Trophoblast cell (in vitro differentiated cells and primary cell): ENCODE measurements at places on chromosomes 12 and 14.

- no peaks in the 10 kb centered on the region for H3K27me3 ChIP-seq
- no peaks in the 10 kb centered on the region for H3K4me1 ChIP-seq
- peaks cover 3% of the 10 kb centered on the region for H3K36me3 ChIP-seq
- no peak overlapping the region for H3K27ac ChIP-seq
- H3K4me3 ChIP-seq: no peak overlapping the region
Observed at GRCh38 chr14:52885230-52885629, 65.6 kb downstream of the FERMT2 start.

DNA sequence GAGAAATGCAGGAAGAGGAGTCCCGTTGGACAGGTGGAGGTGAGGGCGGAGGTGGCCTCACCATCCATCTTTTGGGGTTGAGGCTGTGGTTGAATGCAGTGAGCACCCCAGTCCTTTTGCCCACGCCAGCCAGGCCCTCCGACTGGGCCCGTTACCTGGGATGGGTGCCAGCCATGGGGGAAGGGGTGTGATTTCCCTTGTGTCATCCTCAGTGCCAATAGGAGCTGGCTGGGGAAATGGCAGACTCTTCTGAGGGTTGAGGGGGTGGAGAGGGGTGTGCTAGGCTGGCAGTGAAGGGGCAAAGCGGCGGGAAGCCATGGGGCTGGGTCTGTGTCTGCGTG, 9.6 kb downstream of the KCNH3 start:
- peaks cover 3% of the 10 kb centered on the region for H3K4me1 ChIP-seq
- H3K27me3 ChIP-seq: peaks cover 27% of the 10 kb centered on the region
- H3K36me3 ChIP-seq: no peaks in the 10 kb centered on the region
- H3K27ac ChIP-seq: no peak overlapping the region
- no peak overlapping the region for H3K4me3 ChIP-seq

DNA sequence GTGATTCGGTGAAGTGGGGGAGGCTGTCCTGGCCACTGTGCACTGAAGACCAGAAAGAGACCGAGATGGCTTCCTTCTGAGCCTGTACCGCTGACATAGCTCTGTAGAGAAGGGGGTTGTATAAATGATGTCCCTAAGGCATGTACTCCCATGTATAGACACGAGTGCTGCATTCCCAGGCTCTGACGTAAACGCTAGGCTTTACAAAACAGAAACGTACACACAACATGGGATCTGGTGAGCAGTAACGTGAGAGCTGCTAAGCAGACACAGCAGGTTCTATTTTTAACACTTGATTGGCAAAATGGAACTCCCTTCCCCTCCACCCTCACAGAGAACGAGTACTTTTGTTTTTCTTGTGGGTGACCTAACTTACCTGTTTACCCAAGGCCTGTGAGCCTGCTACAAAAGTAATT, 35.9 kb downstream of the ACADS start:
- no peaks in the 10 kb centered on the region for H3K27me3 ChIP-seq
- peaks cover 30% of the 10 kb centered on the region for H3K4me1 ChIP-seq
- peaks cover 19% of the 10 kb centered on the region for H3K36me3 ChIP-seq

DNA sequence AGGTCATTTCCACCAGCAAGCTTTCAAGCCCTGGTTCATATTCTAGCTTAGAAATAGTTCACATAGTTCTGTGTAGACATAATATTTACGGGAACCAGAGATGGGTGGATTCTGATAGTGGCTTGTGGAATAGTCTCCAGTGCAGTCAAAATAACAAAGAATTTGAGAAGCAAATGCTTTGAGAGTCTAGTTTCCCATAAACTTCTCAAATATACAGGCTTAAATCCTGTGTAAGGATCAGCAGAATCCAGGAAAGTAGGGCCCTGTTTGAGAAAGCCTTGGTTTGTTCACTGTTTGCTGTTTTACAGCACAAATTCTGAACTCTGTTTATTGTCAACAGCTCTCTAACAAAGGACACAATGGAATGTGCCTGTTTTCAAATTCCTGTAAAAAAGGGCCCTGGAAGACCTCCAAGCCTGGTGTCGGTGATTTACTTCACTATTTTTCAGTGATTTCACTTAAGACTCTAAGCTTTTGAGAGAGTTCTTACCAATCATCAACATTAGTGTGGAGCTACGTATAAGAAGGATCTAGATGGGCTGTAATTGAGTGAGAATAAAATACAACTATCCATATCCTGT, 11.4 kb upstream of the FOS start:
- H3K27ac ChIP-seq: peak overlapping the region; percentile 92
- no peaks in the 10 kb centered on the region for H3K27me3 ChIP-seq
- H3K4me1 ChIP-seq: peaks cover 27% of the 10 kb centered on the region
- peak; percentile 88 for DNase-seq
- no peak overlapping the region for H3K4me3 ChIP-seq

DNA sequence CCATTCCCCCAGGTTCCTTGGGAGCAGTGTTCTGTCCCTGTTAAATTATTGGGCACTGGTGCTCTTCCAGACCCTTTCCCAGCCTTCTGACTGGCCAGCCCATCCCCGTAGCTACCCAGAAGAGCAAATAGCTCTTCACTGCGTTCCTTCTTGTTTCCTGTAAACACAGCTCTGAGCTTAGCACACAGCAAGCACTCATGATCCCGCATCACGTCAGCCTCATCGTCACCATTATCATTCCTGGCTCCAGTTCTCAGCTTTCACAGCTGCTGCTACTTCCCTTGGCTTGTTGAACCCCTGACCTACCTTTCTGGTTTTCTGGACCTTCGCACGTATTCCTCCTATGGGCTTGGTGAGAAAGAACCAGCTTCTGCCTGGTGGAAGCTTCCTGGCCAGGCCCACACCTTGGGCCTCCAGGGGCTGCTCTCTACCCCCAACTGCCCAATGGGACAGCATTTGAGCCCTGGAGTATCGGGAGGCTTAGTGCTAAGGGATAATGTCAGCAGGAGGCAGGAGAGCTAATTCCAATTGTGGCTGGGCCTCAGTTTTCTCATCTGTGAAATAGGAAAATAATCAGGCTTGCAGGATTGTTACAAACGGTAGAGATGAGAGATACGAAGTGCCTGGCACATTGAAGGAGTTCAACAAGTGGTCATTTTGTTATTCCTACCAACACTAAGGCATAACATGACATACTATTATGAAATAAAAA, 22.6 kb upstream of the PAPOLA start:
- H3K4me1 ChIP-seq: peaks cover 2% of the 10 kb centered on the region
- H3K4me3 ChIP-seq: no peak overlapping the region
- peak overlapping the region; percentile 45 for H3K27ac ChIP-seq
- peak; percentile 92 for DNase-seq

- DNase-seq: no peak
- H3K4me3 ChIP-seq: no peak overlapping the region
- H3K4me1 ChIP-seq: peaks cover 26% of the 10 kb centered on the region
Observed at GRCh38 chr14:103526247-103526913, 2.6 kb upstream of the TRMT61A start.

GRCh38 chr14:21426692-21427091, 29.2 kb downstream of the CHD8 start:
- no peak overlapping the region for H3K27ac ChIP-seq
- no peaks in the 10 kb centered on the region for H3K27me3 ChIP-seq
- no peak for DNase-seq
- H3K36me3 ChIP-seq: peaks cover 52% of the 10 kb centered on the region

- H3K36me3 ChIP-seq: no peaks in the 10 kb centered on the region
- H3K27me3 ChIP-seq: no peaks in the 10 kb centered on the region
- no peak overlapping the region for H3K4me3 ChIP-seq
Observed at GRCh38 chr12:106417926-106418910, 60.7 kb downstream of the POLR3B start.

DNA sequence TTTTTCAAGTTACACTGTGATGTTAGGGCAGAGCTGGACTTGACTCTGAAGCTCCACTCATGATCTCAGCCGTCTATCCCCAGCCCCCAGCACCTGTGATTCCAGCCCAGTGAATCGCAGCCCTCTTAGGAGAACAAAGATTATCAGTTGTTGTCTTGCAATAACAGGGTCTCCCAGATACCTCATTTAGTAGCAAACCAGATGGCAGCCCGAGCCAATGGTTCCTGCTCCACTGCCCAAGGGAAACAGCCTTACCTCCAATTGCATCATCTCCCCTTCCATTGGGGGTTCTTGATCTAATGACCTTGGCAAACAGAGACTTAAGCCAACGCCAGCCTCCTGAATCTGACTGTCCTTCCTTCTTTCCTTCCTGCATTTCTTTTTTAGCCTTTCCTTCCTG, 371.2 kb downstream of the BCL11B start:
- no peak overlapping the region for H3K27ac ChIP-seq
- no peak for DNase-seq
- no peak overlapping the region for H3K4me3 ChIP-seq
- H3K4me1 ChIP-seq: peaks cover 24% of the 10 kb centered on the region
- no peaks in the 10 kb centered on the region for H3K27me3 ChIP-seq

GRCh38 chr12:95940514-95940913, 1.9 kb downstream of the CCDC38 start:
- no peak for DNase-seq
- H3K27me3 ChIP-seq: peaks cover 4% of the 10 kb centered on the region

- DNase-seq: no peak
- H3K27ac ChIP-seq: no peak overlapping the region
- no peaks in the 10 kb centered on the region for H3K36me3 ChIP-seq
- H3K4me3 ChIP-seq: no peak overlapping the region
Observed at GRCh38 chr12:28104316-28104715, 85.9 kb upstream of the CCDC91 start.

DNA sequence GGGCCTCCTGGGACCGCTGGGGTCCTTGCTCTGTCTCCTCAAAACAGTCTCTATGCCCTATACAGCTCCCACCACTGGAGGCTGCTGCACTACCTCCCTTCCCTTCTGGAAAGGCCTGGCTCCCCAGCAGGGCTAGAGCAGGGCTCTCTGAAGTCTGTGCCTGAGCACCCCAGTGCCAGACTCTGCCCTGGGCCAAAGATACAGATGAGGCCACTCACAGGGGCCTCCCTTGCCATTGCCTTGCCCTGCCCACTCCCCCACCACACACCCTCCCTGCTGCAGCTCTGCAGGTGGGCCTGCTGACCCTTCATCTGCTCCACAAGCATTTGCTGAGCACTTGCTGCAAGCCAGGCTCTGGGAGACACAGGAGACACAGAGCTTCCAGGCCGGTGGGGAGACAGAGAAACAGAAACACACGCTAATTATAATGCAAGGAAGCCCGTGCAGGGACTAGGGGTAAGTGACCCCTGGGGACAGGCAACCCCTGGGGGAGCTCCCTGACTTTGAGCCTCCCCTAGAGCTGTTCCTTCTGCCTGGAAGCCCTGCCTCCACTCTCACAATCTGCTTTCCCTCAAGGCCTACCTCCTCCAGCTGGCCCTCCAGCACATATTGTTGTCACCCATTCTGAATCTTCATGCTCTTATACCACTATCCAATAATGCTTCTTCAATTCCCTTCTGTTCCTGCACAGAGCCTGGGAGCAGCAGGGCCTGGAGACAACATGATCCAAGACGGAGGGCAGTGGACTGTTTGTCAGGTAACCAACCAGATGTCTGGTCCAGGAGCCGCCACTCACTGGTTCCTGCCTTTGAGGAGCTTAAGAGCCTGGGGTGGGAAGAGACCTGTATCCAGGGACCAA, 32.6 kb upstream of the PNMA1 start:
- H3K4me1 ChIP-seq: peaks cover 78% of the 10 kb centered on the region
- H3K4me3 ChIP-seq: no peak overlapping the region
- H3K36me3 ChIP-seq: no peaks in the 10 kb centered on the region
- DNase-seq: no peak
- no peaks in the 10 kb centered on the region for H3K27me3 ChIP-seq
- peak overlapping the region; percentile 40 for H3K27ac ChIP-seq

DNA sequence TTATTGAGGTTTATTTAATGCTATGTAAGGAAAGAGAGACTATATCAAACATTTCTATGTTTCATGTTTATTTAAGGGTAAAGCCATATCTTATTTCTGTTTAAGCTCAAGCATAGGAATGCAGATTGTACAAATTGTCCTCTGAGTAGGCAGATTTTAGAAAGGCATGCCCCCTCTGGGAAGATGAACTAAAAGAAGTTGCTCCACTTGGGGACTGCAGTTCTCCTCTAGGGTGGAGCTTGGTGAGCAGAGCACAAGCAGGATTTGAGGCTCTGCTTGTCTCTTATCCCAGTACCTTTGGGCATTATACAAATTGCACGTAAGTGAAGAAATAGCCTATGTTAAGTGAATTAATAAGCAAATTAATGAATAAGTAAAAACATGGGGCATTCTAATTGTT, 96.2 kb upstream of the PDE3A start:
- H3K27me3 ChIP-seq: no peaks in the 10 kb centered on the region
- no peak overlapping the region for H3K4me3 ChIP-seq
- DNase-seq: no peak
- no peaks in the 10 kb centered on the region for H3K4me1 ChIP-seq
- H3K27ac ChIP-seq: no peak overlapping the region

GRCh38 chr14:90758959-90759358, 57.3 kb downstream of the TTC7B start:
- no peak overlapping the region for H3K4me3 ChIP-seq
- H3K27ac ChIP-seq: no peak overlapping the region
- H3K36me3 ChIP-seq: no peaks in the 10 kb centered on the region
- no peak for DNase-seq

- no peaks in the 10 kb centered on the region for H3K27me3 ChIP-seq
- no peak overlapping the region for H3K27ac ChIP-seq
- H3K4me3 ChIP-seq: no peak overlapping the region
- no peaks in the 10 kb centered on the region for H3K4me1 ChIP-seq
Observed at GRCh38 chr14:87160989-87161388, 832.0 kb downstream of the GALC start.

DNA sequence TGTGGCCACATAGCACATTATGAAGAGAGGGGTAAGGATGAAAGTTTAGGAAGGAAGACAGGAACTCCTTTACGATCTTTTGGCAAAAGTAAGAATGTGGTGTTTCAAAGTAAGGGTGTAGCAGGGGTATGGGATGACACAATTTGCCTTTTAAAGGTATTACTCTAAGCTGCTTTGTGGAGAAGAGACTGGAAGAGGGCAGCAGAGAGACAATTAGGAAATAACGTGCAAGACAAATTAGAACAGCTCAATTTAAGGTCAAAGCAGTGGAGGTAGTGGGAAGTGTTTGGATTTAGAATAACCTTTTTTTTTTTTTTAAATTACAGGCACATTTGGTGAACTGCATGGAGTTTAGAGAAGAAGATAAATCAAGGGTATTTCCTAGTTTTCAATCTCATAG, 342.6 kb downstream of the NOVA1 start:
- no peaks in the 10 kb centered on the region for H3K27me3 ChIP-seq
- H3K4me3 ChIP-seq: no peak overlapping the region
- H3K4me1 ChIP-seq: no peaks in the 10 kb centered on the region
- H3K27ac ChIP-seq: no peak overlapping the region

GRCh38 chr12:91460469-91460868, 277.9 kb upstream of the DCN start:
- no peaks in the 10 kb centered on the region for H3K27me3 ChIP-seq
- no peaks in the 10 kb centered on the region for H3K4me1 ChIP-seq
- no peaks in the 10 kb centered on the region for H3K36me3 ChIP-seq
- DNase-seq: no peak

GRCh38 chr12:61137677-61138414, 1122.4 kb upstream of the USP15 start:
- no peak for DNase-seq
- H3K4me3 ChIP-seq: no peak overlapping the region
- H3K36me3 ChIP-seq: no peaks in the 10 kb centered on the region
- no peaks in the 10 kb centered on the region for H3K27me3 ChIP-seq
- no peaks in the 10 kb centered on the region for H3K4me1 ChIP-seq

- H3K27ac ChIP-seq: no peak overlapping the region
- no peaks in the 10 kb centered on the region for H3K27me3 ChIP-seq
- H3K36me3 ChIP-seq: peaks cover 6% of the 10 kb centered on the region
- no peak for DNase-seq
Observed at GRCh38 chr12:56996793-56997545, 9.4 kb downstream of the ZBTB39 start.
